ENCODE measurements at places on chromosomes 6 and 20. TPM values are rescaled to one million over a fixed set of nuclear protein-coding genes. Genes with fewer than 3 reads are reported as not detected.
A peak's percentile ranks its signal among the peaks of the same experiment; 100 is the strongest.

IMPG1 gene
- total RNA-seq: not detected

PTPN1 gene
- total RNA-seq: 20.7 TPM

DNA sequence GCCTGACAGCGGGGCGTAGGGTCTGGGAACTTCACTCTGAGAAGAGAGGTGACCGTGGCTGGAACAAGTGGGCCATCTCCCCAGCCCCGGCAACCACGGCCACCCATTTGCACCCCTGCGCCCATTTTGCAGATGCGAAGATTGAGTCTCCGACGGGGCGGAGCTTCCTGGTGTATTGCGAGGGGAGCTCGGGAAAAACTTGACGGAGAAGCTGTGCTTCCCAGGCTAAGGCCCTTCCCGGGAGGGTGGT, 653 bp downstream of the ZNF335 start:
- DNase-seq: no peak

RIPPLY2 gene
- total RNA-seq: not detected

GRCh38 chr6:106360989-106361430, 493 bp downstream of the CRYBG1 start:
- no peak for DNase-seq

GRCh38 chr6:86192123-86192522, 549.4 kb upstream of the SYNCRIP start:
- DNase-seq: no peak

C6orf163 gene
- total RNA-seq: 2.7 TPM

- no peak for DNase-seq
Observed at GRCh38 chr20:53364646-53365045, 229.0 kb downstream of the ZNF217 start.

DNA sequence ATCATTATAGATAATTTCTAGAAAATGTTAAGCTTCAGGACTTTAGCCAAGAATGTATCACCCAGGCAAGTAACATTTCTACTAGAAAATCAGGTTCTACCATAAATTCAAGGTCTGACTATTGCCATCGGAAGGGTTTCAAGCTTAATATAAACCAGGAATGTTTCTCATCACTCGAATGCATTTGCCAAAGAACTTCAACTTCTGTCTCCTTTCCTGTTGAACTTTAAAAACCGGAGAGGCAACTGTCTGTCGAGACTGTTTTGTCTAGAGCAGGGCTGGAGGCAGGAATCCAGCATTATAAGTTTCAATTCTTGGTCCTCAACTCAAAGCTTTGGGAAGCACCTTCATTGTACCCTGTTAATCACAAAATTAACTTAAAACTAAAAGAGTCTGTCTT, 264.7 kb downstream of the ZNF217 start:
- no peak for DNase-seq

GINM1 gene
- 56.1 TPM for total RNA-seq

GJA10 gene
- total RNA-seq: not detected

DNA sequence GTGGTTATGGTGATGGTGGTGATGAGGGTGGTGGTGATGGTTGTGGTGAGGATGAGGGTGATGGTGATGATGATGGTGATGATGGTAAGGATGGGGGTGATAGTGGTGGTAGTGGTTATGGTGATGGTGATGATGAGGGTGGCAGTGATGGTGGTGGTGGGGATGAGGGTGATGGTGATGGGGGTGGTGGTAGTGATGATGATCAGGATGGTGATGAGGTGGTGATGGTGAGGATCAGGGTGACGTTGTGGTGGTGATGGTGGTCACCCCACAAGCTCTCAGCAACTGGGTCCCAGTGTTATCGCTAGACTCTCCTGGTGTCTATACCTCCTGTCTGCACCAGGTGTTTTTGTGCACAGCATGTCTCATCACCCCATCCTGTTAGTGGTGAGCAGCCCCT, 85.0 kb downstream of the TMEM242 start:
- no peak for DNase-seq

HLA-DQB2 gene
- not detected for total RNA-seq

CDSN gene
- total RNA-seq: not detected

DNA sequence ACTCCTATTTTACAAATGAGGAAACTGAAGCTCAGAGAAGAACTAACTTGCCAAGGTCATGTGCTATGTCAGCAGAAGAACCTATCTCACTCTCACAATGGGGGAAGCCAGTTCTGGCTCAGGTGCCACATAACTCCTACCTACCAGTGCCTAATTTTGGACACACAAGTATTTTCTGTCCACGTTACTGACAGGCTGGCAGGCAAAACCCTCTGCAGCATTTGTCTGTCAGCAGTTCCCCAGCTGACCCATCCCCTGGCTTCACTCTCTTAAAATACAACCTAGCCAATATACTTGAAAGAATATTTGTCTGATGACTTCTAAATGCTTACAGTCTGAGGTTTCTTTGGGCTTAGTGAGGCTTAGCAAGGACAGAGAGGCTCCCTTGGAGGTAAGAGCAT, 15.5 kb downstream of the GSS start:
- DNase-seq: peak; percentile 61

PNLDC1 gene
- 0.82 TPM for total RNA-seq

DNA sequence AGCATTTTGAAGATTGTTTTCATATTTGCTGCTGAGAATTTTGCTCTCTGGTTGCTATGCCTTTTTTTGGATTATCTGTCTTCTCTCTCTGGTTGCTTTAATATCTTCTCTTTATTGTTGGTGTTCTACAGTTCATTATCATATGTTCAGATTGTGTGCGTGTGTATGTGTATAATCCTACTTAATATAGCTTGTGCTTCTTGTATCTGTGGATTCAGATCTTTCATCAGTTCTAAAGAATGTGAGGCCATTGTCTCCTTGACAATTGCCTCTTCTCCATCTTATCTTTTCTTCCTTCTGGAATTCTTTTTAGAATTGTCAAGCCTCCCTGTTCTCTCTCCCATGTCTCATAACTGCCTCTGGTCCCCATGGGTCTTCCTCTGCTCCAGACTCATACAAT, 195.4 kb downstream of the CDC5L start:
- no peak for DNase-seq
